ENCODE measurements at places on chromosomes 5 and 9.

- DNase-seq = peak; percentile 43
Observed at GRCh38 chr9:97237951-97238889, 69.2 kb upstream of the CCDC180 start.

DNA sequence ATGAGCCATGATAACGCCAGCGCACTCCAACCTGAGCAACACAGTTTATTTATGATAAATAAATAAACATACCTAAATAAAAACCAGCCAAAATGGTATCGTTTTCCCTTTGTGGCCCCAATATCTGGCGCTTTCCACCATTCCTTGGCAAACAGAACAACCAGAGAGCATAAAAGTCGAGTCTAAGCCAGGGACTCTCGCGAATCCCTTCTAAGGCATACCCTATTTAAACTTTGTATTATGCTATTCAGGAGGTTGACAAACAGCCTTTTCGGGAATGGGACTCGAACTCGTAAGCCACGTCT is 386 bp upstream of the MATR3 start:
- no peak for DNase-seq

DNA sequence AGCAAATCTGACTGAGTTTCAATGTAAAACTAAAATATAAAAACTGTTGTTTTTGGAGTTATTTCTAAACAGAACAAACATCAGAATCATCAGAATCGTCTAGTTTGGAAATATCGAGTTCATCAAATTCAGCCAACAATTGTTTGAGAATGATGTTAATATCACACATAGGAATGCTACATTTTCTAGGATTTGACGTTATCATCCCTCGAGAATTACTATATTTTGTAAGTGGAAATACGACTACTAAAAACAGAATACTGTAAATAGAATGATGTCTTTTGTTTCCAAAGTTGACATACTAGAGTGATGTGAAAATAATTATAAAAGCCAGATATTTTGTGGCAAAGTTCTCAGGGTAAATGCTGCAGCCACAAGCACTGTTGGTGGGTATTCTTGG is 805.9 kb downstream of the TLE1 start:
- DNase-seq = no peak

- DNase-seq = no peak
Observed at GRCh38 chr5:1799110-1799601, 481 bp downstream of the MRPL36 start.

GRCh38 chr9:94798708-94799107 is 72.2 kb downstream of the AOPEP start:
- DNase-seq = no peak

DNA sequence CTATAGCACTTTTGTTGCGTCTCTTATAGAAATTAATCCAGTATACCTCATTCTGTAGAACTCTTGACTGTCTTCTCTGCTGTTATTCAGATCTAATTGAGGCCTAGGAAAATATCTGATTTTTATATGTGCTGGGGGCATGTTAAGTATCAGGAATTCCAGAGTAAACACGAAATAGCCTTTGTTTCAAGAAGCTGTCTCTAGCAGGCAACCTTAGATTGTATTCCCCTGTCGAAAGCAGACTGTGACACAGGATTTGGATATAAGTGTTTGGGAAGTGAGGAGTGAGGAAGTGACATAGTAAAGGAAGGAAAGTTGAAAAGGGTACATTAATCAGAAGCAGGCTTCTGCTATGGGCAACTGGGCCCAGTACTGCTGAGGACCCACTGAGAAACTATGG is 72.1 kb upstream of the RASA1 start:
- DNase-seq = no peak

- peak; percentile 13 for DNase-seq
Observed at GRCh38 chr9:15469406-15469805, 41.4 kb downstream of the PSIP1 start.

Data from DMS79 treated with DMSO at 0.1 percent for 48 hours (cell line).